ENCODE measurements at places on chromosomes 13 and 19.

GRCh38 chr13:46396341-46396740, 9.3 kb upstream of the RUBCNL start:
- DNase-seq, result no peak

GRCh38 chr19:577439-578392, 5.3 kb downstream of the BSG start:
- no peak for DNase-seq

GRCh38 chr19:29079356-29080032, 133.5 kb downstream of the UQCRFS1 start:
- no peak for DNase-seq

- no peak for DNase-seq
Measured at GRCh38 chr13:25379011-25379410, 7.2 kb downstream of the ATP8A2 start.

DNA sequence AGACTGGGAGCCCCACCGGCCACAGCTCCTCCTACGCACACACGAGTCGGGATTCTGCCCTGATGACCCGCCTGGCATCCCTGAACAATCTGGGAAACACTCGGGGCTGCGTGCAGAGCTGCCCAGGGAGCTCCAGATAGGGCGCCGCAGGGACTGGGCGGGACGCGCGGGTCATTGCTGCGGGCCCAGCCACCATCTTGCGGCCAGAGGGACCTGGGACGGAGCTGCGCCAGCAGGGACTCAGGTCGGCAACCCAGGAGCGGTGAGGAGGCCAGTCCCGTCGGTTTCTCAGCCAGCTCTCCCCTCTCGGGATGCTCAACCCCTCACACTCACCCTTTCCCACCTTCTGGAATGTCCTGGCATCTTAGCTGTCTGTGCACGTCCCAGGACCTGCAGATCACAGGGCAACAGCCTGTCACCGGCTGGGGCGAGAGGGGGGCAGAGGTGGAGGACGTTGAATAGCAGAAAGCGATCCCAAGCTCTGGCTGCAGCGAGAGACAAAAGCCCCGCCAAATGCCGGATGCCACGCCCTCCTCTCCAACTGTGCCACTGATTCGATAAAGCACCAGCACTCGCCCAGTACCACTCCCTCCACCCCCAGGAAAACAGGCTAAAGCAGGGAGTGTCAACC, 20.4 kb upstream of the ZNF91 start:
- DNase-seq, result peak; percentile 53

DNA sequence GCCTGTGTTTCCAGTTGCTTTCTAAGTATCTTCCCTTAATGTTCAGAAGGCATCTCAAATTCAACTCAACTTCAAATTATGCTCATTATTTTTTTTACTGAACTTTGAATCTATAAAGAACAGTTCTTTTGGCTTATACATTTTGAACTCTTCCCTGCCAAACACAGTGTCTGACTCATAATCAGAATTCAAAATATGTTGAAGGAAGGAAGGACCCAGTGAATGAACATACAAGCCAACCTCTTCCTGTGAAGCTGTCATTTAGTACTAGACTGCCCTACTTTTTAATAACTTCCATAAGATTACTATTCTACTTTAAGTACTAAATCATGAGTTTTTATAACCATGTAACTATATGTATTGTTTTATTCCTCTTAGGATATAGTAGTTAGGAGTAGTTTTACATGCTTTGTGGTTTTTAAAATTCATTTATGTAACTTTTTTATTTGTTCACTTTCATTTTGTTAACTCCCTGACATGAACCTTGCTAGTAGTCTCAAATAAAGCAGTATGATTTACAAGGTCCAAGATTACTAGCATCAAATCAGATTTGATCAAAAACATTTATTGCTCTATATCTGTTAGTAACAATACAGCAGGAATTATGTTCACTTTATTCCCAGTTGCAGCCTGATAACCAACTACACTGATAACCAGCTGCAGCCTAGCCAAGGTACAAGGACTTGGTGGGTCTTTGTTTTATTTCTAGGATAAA, 6.4 kb downstream of the NUDT15 start:
- no peak for DNase-seq

GRCh38 chr19:55454787-55455243, 6.6 kb downstream of the ISOC2 start:
- DNase-seq, result peak; percentile 84

DNA sequence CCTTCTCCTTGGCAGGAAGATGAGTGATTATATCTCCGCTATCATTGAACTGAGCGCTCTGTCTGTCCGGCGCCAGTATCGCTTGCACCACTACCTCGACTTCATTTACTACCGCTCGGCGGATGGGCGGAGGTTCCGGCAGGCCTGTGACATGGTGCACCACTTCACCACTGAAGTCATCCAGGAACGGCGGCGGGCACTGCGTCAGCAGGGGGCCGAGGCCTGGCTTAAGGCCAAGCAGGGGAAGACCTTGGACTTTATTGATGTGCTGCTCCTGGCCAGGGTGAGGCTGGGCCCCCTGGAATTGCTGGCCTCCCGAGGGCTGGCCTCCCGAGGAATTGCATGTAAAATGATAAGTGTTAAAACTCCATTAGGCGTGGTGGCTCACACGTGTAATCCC, 32.1 kb downstream of the CYP4F22 start:
- DNase-seq, result no peak

GRCh38 chr13:47718556-47718955, 282.5 kb downstream of the SUCLA2 start:
- no peak for DNase-seq

- no peak for DNase-seq
Measured at GRCh38 chr13:76271728-76272232, 614.4 kb downstream of the KCTD12 start.

DNA sequence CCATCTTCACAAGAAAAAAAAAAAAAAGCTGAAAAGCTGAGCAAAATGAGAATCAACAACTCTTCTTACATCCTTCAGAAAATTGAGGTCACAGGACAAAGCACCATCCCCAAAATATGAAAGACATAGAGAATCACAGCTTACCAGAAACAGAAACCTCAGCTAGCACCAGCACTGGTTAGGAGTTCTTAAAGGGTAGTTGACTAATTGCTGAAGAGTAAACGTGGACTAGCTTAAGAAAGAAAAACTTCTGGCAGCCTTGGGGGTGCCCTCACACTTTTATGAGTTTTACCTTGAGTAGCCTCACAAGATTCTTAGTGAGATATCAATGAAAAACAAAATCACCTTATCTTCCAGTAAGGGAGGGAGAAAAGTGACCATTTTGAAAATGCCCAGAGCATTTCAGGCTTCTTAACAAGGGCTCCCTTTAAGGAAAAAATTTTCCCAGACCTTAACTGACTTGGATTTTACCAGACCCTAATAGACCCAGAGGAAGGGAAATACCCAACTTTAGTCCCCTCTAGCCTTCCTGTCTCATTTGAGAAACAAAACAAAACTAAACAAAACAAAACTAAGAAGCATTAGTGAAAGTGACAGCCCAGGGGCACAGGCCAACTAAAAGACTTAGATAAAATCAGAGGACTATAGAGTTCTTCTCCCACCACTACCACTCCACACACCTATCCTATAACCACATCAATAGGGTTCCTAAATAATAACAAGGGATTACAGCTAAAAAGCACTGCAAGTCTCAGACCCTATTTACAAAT, 888.6 kb downstream of the DIAPH3 start:
- DNase-seq, result no peak

GRCh38 chr19:2221250-2221831, 14.8 kb downstream of the PLEKHJ1 start:
- no peak for DNase-seq

- peak; percentile 24 for DNase-seq
Measured at GRCh38 chr13:46839399-46839798, 42.4 kb upstream of the ESD start.

- DNase-seq, result peak; percentile 76
Measured at GRCh38 chr19:40312533-40312932, 27.4 kb upstream of the AKT2 start.

DNA sequence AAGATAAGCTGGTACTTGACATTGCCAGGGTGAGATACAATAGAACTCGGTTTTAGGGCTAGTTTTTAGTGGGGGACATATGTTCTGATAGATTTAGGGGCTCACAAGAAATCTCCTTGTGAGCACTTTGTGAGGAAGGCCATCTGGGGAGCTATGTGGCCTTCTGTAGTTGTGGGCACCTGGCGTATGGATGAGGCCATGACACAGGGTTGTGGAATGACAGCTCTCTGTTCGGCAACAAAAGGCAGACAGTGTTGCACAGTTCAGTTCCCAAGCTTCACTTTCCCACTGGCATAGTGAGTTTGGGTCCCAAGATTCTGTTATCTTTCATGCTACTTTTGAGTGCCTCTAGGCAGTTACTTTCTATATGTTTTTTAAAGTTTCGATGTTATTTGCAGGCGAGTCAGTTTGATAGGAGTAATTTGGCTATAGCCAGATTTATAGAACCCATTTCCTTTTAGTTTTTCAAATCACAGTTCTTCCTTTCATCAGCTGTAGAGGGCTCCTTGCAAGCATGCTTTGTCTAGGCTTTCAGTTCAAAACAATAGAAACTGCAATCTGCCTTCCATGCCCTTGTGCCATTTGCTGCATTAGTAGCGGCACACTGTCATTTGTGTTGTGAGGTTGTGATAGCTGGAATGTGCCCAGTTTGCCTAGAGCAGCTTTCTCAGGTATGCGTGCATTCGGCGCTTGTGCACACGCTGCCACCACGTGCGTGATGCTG, 70.6 kb upstream of the TEX29 start:
- DNase-seq, result no peak

- DNase-seq, result no peak
Measured at GRCh38 chr13:113905942-113906341, 42.1 kb upstream of the GAS6 start.

DNA sequence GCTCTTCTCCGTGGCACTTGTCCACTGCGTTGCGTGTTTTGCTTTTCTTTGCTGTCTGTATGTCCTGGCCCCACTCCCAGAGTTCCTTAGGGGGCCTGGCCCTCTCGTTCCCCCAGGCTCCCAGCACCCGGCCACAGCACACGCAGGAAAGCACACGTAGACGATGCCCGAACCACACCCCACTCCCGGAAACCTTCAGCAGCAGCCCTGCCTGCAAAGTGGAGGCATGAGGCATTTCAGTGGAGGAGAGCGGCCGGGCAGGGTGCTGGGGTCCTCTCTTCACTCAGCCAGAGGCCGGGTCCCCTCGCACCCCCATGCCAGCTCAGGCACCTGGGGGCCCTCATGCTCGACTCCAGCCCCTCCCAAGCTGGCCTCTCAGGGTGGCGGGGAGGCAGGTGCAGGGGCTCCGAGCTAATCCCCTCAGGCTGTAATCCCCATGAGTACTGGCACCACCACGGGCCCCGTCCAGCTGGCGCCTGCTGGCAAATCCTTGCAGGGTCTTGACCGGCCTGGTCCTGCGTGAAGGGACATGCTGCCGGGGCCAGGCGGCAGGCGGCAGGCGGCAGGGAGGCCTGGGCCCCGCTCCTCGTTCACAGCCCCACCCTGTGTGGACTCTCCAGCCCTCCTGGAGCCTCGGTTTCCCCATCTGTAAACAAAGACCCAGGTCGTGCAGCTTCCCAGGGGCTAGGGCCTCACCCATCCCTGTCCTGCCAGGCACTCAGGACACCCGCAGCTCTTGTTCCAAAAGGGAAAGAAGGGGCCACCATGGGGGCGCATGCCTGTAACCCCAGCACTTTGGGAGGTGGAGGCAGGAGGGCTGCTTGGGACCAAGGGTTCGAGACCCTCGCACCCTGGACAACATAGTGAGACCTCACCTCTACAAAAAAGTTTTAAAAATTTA, 7.0 kb downstream of the PIP5K1C start:
- no peak for DNase-seq

GRCh38 chr19:33268162-33268991, 34.0 kb downstream of the CEBPA start:
- peak; percentile 62 for DNase-seq

DNA sequence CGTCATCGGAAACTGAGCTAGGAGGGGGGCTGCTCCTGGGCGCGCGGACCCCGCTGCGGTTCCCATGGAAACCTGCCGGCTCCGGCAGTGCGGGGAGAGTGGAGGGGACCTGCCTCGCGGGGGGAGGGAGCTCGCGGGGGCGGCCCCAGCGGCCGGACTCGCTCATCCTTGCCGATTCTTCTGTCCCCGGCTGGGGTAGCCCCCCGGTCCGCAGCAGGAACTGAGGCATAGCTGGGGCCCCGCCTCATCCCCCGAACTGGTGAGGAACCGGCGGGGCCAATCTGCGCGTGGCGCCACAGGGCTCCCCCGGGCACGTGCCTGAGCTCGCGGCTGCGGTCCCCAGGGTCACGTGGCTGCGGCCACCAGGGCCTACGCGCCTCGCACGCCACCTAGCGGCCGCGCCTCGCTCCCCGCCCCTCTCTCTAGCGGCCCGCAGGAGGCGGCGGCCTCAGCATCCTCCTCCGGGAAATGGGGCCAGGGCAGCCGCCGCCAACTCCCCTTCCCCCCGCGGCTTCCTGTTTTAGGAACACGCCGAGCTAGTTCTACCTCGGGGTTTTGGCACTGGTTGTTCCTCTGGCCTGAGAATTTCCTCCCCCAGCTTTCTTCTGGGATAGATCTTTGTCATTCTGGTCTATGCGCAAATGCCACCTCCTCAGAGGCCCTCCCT, 1.7 kb upstream of the ELAVL3 start:
- DNase-seq, result peak; percentile 94

DNA sequence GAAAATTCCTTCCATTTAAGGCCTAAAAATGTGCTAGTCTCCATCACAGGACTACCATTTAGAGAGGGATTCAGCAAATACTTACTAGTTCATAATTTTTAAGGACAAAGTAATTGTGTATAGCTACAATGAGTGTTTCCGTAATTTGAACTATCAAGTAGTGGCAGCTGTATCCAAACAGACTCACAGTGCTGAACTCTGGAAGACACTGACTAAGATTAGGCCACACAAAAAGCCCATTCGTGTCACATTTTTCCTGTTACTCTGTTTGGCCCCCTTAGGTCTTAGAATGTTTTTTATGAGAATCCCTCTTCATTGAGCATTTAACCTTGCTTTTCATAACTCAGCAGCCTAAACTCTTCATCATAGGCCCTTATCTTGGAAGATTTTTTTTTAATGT, 731.2 kb upstream of the PCDH9 start:
- no peak for DNase-seq

DNA sequence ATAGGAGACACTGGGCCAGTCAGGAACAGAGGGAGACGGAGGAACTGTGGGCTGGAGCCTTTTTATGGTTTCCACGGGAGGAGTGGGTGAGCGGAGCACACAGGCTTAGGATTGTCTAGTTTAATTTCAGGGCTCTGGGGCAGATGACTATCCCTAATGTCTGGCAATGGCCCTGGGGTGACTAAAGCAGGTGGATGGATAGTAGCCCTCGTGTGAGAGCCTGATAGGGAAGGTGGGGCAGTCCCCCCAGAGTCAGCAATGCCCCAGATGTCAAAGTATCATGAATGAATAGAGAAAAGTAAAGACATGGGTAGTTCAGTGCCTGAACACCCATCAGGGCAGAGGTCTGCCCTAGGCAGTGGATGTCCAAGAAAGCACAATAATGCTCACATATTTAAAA, 94.2 kb downstream of the ZDHHC20 start:
- DNase-seq, result no peak

DNA sequence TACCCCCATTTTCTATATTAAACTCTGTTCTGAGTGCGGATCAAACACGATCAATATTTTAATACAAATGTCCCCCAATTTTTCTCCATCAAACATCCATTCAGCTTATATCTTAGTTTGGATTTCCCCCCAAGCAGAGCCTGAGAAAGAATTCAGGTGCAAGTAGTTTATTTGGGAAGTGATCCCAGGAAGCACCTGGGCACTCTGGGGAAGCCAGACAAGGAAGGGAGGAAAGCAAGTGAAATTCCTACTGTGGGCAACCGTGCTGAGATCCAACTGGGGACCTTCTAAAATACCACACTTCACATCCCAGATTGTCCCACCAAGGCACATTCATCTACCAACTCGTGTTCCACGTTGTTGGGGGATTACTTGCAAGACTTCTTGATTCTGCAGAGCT, 323.4 kb upstream of the NBEA start:
- DNase-seq, result no peak

- peak; percentile 76 for DNase-seq
Measured at GRCh38 chr13:73754727-73755292, 379.4 kb downstream of the KLF12 start.
